Ureter (tissue), 1 donor: ENCODE measurements at places on chromosomes 2 and 18. TPM values are rescaled to one million over a fixed set of nuclear protein-coding genes. Genes with fewer than 3 reads are reported as not detected.

Gene REG3G
- not detected for total RNA-seq

Gene KCNE4
- total RNA-seq, result 9.1 TPM

Gene MRO
- total RNA-seq, result 1.9 TPM

DNA sequence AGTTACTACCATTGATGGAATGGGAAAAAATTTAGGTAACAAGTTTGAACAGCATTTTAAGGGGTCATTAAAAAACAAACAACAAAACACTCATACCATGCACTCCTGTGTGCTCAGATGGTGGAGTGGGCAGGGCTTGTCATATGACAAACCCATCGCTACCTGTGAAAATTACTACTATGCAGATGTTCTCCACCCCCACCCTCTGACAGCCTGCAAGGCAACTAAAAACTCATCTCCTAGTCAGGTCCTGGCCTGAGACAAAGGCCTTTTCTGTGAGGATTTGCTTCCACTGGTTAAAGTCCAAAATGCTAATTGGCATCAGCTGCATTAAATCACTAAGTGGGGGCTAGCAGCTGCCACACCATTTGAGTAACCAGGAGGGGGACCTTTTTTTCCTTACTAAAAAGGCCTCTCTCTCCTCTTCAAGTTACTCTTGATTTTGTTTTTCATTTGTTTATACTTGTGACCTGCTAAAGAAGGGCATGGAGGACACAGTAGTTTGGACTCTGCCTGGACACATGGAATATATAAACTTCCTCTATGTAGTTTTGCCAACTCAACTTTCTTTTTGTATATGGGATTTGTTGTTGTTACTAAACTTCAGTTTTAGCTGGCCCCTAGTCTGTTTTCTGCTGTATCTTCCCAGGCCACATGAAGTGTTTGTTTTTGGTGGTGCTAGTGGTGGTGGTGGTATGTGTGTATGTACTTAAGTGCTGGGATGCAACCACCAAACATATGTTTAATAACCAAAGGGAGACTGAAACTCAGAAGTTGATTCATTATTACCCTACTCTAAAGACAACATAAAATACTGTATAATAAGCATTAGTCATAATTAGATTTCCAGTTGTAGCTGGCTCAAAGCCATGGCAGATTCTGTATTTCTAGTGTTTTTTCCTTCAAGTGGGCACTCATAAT lies 121.3 kb downstream of the MAP4K4 start:
- no peak for DNase-seq

- DNase-seq, result no peak
Measured at GRCh38 chr2:53170466-53170865, 597.1 kb upstream of the CHAC2 start.

DNA sequence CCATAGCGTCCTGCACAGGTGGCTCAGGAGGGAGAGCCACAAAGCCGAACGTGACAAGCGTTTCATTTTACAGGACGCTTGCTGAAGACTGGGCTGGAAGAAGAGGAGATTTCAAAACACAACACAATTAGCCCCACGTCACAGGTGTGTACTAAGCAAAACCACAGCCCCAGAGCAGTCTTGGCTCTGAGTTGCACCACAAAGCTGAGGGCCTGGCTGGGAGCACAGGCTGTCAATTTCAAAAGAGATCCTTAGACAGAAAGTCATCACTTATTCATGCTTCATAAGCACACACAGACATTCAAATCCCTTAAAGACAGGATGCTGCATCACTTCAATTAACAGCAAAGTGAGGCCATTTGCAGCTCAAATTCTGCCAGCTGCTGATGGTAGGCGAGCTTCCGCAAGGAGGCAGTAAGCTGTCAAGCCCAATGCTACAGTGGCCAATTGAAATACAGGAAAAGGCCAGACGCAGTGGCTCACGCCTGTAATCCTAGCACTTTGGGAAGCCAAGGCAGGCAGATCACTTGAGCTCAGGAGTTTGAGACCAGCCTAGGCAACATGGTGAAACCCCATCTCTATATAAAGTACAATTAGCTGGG lies 79.6 kb downstream of the SKA1 start:
- DNase-seq, result no peak

DNA sequence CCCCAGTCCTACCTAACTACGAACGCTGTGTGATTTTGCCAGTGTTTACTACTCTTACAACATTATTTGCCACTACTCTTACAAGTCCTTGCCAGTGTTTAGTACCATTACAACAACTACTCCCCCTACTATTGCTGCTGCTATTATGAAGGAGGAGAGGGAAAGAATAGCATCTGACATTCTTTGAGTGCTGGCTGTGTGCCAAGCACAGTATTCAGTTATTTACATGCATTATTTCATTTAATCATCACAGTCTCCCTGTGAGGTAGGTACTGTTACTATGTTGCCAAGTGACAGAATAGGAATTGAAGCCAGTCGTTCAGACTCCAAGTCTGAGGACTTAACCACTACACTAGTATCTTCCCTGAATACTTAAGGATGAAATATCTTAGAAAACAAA lies 185.9 kb upstream of the FOSL2 start:
- DNase-seq, result no peak

DNA sequence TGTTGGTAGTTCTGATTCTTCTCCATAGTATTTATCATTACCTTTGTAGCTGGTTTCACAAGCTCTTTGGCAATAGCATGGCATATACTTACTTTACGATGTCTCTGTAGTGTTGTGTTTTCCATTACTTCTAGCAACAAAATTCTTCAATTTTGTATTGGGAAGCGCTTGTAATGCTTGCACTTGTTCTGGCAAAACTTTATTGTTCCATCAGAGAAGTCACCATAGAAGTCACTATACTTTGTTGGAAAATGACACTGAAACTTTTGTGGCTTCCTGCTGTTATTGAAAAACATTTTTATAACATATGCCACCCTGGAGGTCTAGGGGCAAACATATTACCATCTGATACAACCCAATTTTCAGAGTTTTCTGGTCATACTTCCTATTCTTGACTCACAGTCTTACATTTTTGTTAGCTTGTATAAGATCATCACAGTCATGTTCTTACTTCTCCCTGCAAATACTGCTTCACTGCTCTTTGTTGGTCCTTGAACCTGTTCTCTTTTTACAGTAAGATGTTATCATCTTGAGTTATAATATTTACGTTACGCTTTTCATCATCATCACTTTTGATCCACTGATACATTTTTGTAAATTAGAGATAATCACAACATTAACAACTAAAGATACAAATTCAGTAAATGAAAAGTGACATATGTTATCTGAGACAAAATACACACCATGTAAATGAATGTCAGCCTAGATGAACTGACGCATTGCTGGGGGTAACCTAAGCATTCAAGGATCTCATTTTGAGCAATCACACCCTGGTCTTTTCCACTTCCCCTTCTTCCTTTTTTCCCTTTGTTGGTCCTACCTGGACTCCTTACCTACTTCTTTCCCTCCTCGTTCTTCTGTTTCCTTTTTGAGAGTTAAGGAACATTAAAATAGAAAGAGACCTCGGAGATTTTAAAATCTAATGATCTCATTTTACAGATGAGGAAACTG lies 33.3 kb upstream of the CXCR4 start:
- DNase-seq, result no peak

GRCh38 chr2:53438100-53438499 lies 329.5 kb upstream of the CHAC2 start:
- no peak for DNase-seq
